ENCODE measurements at places on chromosomes 11 and 22.
A peak's percentile ranks its signal among the peaks of the same experiment; 100 is the strongest.

GRCh38 chr11:1039481-1040427, 3.2 kb upstream of the MUC6 start:
- no peak for DNase-seq

DNA sequence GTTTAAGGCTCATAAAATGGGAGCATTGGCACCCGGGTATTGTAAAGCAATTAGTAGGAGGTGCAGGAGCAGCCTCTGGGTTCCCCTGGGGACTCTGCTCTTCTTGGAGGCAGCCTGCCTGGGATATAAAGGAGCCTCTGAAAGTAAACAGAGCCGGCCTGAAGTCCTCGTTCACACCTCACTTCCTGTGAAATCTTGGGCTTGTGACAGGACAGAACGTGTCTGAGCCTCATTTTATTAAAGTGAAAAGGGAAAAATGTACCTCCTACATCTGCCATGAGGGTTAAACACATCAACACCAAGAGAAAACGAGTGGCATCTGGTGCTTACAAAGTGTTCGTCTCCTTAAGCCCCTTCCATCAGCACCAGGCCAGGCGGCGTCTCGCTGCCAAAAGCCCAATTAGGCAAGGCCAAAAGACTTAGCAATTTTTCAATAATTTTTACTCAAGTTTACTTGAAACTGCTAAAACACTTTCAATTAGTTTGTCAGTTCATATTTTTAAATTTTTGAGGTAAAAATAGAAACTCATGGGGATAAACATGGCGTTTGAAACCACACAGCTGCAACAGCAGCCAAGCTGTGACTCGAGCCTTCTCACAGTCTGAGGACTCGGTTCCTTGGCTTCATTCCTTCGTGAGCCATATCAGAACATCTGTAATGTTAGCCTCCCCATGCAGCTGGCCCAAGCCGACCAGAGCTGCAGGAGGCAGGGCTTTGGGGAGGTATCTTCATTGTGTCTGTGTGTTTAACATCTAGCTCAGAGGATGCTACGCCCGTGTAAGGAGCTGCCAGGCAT, 33.6 kb downstream of the MAP6 start:
- no peak for DNase-seq

GRCh38 chr22:34769361-34769760, 296.6 kb upstream of the ISX start:
- no peak for DNase-seq

GRCh38 chr11:35144136-35144741, 5.3 kb downstream of the CD44 start:
- peak; percentile 81 for DNase-seq

GRCh38 chr11:114605370-114605769, 9.8 kb upstream of the NXPE4 start:
- DNase-seq: no peak

- no peak for DNase-seq
Observed at GRCh38 chr22:48782811-48783511, 1044.7 kb downstream of the BRD1 start.

- peak; percentile 88 for DNase-seq
Observed at GRCh38 chr11:122189229-122189628, 73.2 kb upstream of the BLID start.
